ENCODE measurements at places on chromosomes 11 and 22. TPM values are rescaled to one million over a fixed set of nuclear protein-coding genes. Genes with fewer than 3 reads are reported as not detected.

DNA sequence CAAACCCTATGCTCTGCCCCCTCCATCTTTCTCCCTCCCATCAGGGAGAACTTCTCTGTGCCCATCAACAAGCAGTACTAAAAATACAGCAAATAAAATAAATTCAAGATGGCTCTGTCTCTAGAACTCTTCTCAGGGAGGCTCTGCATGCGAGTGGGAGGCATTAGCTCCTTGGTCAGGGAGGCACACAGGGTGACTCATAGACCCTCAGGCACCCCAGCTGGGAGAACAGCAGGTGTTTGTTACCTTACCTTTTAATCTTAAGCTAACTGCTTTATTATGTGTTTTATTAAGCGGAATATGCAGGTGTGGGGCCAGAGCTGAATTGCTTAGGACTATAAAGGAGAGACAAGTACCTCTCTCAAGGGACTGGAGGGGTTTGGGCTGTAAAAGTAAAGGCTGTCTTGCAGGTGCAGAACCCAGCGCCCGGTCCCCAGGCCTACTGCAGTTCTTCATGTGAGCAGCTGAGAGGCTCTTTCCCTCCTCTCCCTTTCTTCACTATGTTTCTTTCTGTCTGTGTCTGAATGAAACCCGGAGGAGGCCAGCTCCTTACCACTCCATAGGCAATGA is 20.8 kb downstream of the CSNK2A3 start:
- no peak for DNase-seq

DNA sequence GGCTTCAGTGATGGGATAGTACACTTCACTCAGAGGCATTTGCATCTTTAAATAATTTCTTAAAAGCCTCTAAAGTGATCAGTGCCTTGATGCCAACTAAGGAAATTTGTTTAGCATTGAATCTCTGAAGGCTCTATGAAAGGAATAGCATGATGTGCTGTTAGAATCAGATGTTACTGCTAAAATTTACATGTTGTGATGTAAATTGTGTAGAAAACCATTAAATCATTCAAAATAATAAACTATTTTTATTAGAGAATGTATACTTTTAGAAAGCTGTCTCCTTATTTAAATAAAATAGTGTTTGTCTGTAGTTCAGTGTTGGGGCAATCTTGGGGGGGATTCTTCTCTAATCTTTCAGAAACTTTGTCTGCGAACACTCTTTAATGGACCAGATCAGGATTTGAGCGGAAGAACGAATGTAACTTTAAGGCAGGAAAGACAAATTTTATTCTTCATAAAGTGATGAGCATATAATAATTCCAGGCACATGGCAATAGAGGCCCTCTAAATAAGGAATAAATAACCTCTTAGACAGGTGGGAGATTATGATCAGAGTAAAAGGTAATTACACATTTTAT is 4.6 kb downstream of the MALAT1 start:
- no peak for DNase-seq

DNA sequence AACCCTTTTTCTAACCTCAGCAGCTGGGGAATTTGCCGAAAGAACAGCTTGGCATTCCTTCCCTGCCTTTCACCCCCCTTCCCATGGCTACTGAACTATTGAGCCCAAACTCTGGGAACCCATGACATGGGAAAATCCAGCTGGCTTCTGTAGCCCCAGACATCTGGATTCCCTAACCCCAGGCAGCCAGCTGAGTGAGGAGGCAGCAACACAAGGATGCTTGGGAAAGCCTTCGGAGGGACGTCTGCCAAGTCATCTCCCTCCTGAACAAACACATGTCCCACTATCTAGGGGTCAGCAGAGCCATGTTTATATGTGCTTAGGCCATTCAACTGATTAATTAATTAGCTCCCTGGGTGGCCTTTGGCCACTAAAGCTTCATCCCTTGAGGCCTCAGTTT is 21.6 kb downstream of the LRRC55 start:
- DNase-seq, result no peak

Gene IGLL1
- polyA plus RNA-seq, result 0.97 TPM

- DNase-seq, result no peak
These were observed 46.1 kb downstream of the GDPD5 start for GRCh38 chr11:75479597-75480145.

GRCh38 chr22:31062566-31063230 is 18.4 kb upstream of the SMTN start:
- DNase-seq, result no peak

GRCh38 chr11:74896311-74896710 is 52.6 kb downstream of the XRRA1 start:
- DNase-seq, result no peak

Gene HTR3A
- not detected for polyA plus RNA-seq
